Esophagus squamous epithelium (tissue), 5 donors: ENCODE measurements at places on chromosomes 2 and 18. TPM values are rescaled to one million over a fixed set of nuclear protein-coding genes. Genes with fewer than 3 reads are reported as not detected.

The IL1F10 gene
- not detected for total RNA-seq

The DYNC1I2 gene
- 89.6 TPM for total RNA-seq

The COL3A1 gene
- total RNA-seq, result 67.2 TPM

The CCL20 gene
- 13.5 TPM for total RNA-seq

The MYO1B gene
- 27.5 TPM for total RNA-seq

The NIFK gene
- total RNA-seq, result 79.2 TPM

The TPRKB gene
- 47.8 TPM for total RNA-seq

The RGPD4 gene
- not detected for total RNA-seq

DNA sequence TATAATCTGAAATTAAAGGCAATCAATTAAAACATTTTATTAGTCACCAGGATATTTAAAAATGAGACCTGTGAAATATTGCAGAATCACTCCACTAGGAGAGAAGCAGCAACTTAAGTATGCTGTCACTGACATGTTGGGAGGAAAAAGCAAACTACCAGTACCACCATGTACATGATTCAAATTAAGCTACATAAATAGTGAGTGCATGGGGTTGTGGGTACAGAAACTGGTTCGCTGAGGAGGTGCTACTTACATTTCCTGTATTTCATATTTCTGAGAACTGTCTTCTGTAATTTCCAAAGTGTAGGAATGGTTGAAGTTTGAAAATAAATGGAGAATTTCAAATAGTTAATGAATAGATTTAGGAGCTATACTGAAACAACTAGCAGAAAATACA lies 7.9 kb upstream of the NR4A2 start:
- H3K4me3 ChIP-seq, result no peak overlapping the region
- H3K27me3 ChIP-seq, result no peaks in the 10 kb centered on the region
- H3K27ac ChIP-seq, result peak overlapping the region; percentile 100
- H3K4me1 ChIP-seq, result peaks cover 16% of the 10 kb centered on the region
- no peak for DNase-seq
- no peaks in the 10 kb centered on the region for H3K36me3 ChIP-seq

- DNase-seq, result no peak
- H3K4me1 ChIP-seq, result peaks cover 18% of the 10 kb centered on the region
- H3K4me3 ChIP-seq, result no peak overlapping the region
- H3K27ac ChIP-seq, result no peak overlapping the region
Observed at GRCh38 chr2:27214941-27215340, 2.2 kb upstream of the CAD start.

- no peak for DNase-seq
- no peaks in the 10 kb centered on the region for H3K36me3 ChIP-seq
- H3K27me3 ChIP-seq, result no peaks in the 10 kb centered on the region
- H3K27ac ChIP-seq, result no peak overlapping the region
- peaks cover 32% of the 10 kb centered on the region for H3K4me1 ChIP-seq
Observed at GRCh38 chr2:109349503-109350465, 220.8 kb downstream of the SH3RF3 start.

GRCh38 chr2:28276076-28276618 lies 116.5 kb upstream of the FOSL2 start:
- peak overlapping the region; percentile 92 for H3K27ac ChIP-seq
- H3K4me1 ChIP-seq, result peaks cover 22% of the 10 kb centered on the region
- no peaks in the 10 kb centered on the region for H3K36me3 ChIP-seq
- DNase-seq, result no peak
- no peak overlapping the region for H3K4me3 ChIP-seq

- no peak overlapping the region for H3K4me3 ChIP-seq
- H3K4me1 ChIP-seq, result peaks cover 94% of the 10 kb centered on the region
- no peaks in the 10 kb centered on the region for H3K27me3 ChIP-seq
- no peaks in the 10 kb centered on the region for H3K36me3 ChIP-seq
Observed at GRCh38 chr18:79942211-79942610, 9.2 kb downstream of the SLC66A2 start.

DNA sequence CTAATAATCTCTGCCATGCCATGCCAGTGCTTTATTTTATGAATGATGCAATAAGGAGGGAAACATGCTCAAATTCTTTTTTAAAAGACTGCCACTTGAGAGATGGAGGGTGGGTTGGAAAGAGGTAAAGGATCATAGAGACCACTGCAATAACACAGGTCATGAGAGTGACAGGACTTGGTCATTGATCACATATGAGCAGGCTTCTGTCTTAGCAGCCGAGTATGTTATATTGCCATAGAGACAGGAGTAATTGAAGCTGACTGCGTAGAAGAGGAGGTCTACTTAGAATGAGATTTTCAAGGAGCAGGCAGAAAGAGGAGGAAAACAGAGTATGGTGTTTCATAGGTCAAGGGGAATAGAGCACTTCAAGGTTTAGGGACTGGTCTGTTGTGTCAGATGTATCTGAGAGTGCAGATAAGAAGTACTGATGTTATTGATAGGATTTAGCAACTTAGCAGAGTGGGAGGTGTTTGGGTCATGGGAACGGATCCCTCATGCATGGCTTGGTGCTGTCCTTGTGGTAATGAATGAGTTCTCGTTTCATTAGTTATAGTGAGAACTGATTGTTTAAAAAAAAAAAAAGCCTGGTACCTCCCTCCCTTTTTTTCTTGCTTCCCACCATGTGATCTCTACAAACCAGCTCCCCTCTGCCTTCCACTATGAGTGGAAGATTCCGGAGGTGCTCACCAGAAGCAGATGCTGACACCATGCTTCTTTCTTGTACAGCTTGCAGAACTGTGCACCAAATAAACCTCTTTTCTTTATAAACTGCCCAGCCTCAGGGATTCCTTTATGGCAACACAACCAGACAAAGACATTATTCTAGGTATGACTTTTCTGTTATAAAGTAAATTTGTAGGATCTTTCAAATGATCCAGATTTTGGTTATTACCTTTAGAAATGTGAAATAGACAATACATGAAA lies 32.8 kb downstream of the UGP2 start:
- no peak overlapping the region for H3K27ac ChIP-seq
- H3K4me3 ChIP-seq, result no peak overlapping the region
- no peaks in the 10 kb centered on the region for H3K27me3 ChIP-seq
- no peaks in the 10 kb centered on the region for H3K36me3 ChIP-seq
- no peak for DNase-seq

DNA sequence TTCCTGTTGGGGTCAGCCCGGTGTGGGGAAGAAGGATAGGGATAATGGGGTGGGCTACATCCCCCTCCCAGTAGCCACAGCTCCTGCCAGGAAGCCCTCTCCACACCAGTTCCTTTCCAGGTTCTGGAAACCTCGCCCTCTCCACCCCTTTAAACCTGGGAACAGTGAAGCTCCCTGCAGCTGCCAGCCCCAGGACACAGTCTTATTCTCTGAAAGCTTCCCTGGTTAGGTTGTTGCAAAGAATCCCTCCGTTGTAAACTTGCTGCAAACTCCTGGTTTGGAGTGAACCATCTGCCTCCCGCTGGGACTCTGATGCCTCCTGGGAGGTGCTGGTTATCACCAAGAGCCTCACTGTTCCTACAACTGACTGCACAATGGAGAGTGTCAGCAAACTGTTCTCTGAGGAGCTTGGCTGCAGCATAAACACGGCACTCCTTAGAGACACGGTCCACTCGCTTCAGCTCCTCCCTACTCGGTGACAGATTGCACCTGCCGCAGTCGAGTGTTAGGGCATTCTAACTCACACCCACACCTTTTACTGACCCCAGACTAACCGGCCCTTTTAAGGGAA lies 261.8 kb upstream of the RAB6C start:
- no peaks in the 10 kb centered on the region for H3K4me1 ChIP-seq
- no peak overlapping the region for H3K4me3 ChIP-seq
- no peak for DNase-seq
- H3K27me3 ChIP-seq, result no peaks in the 10 kb centered on the region

- H3K27me3 ChIP-seq, result no peaks in the 10 kb centered on the region
- H3K27ac ChIP-seq, result no peak overlapping the region
- no peak overlapping the region for H3K4me3 ChIP-seq
- H3K4me1 ChIP-seq, result peaks cover 7% of the 10 kb centered on the region
- DNase-seq, result no peak
Observed at GRCh38 chr18:21762181-21762772, 21.7 kb downstream of the MIB1 start.

DNA sequence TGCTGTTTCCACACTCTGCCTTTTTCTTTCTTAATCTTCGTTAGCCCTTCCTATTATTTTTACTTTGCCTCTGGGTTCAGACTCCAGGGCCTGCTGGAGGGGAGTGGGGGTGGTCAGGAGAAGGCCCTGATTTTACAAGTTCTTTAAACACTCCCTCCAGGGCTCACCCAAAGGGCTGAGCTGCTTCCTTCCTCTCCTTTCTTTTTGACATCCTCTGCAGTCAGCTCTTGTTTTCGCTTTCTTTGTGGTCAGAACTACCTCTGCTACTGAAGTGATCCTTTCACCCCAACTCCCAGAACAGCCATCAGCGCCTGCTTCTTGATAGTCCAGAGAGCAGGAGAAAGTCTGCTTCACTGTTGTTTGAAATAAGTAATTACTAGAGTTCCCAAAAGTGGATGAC lies 925.7 kb downstream of the EPHA4 start:
- no peaks in the 10 kb centered on the region for H3K4me1 ChIP-seq
- no peak overlapping the region for H3K4me3 ChIP-seq
- no peak for DNase-seq

GRCh38 chr2:30662268-30663131 lies 144.7 kb downstream of the CAPN13 start:
- peaks cover 2% of the 10 kb centered on the region for H3K4me1 ChIP-seq
- H3K27me3 ChIP-seq, result no peaks in the 10 kb centered on the region
- no peaks in the 10 kb centered on the region for H3K36me3 ChIP-seq

- no peaks in the 10 kb centered on the region for H3K27me3 ChIP-seq
- H3K4me3 ChIP-seq, result no peak overlapping the region
- no peak overlapping the region for H3K27ac ChIP-seq
- DNase-seq, result no peak
- no peaks in the 10 kb centered on the region for H3K36me3 ChIP-seq
Observed at GRCh38 chr2:68757081-68757480, 22.5 kb downstream of the ARHGAP25 start.

- H3K4me3 ChIP-seq, result no peak overlapping the region
- H3K27ac ChIP-seq, result no peak overlapping the region
- no peaks in the 10 kb centered on the region for H3K4me1 ChIP-seq
- H3K36me3 ChIP-seq, result no peaks in the 10 kb centered on the region
- DNase-seq, result no peak
Observed at GRCh38 chr18:41459656-41460055, 495.4 kb upstream of the PIK3C3 start.

DNA sequence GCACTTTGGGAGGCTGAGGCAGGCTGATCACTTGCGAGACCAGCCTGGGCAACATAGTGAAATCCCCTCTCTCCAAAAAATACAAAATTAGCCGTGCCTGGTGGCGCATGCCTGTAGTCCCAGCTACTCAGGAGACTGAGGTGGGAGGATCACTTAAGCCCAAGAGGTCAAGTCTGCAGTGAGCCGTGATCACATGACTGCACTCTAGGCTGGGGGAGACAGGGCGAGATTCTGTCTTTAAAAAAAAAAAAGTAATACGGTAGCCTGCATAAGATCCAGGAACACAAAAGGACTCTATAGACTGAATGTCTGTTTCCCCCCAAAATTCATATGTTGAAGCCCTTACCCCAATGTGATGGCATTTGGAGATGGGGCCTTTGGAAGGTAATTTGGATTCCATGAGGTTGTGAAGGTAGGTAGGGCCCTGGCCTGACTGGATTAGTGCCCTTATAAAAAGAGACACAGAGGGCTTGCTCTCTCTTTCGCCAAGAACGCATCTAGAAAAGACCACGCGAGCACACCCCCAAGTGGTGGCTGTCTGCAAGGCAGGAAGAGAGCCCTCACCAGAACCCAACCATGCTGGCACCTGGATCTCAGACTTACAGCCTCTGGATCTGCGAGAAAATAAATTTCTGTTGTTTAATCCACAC lies 17.0 kb downstream of the MBOAT2 start:
- DNase-seq, result no peak
- H3K4me3 ChIP-seq, result no peak overlapping the region
- H3K36me3 ChIP-seq, result no peaks in the 10 kb centered on the region
- no peak overlapping the region for H3K27ac ChIP-seq

DNA sequence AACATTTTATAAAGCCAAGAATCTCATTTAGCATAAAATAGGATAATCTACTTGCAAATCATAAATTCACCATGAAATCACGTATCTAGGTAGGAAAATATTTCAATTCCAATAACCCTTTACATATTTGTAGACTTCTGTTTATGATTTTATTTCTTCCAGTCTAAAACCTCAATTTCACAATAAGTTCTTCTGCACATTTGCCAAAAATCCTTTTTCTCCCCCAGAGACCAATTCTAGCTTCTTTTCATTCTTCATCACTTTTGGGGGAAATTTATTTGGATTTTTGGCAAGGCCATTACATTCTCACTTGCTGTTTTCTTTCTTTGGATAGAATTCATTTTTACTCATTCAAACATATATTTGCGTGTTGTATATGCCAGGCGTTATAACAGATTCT lies 86.8 kb downstream of the SPRED2 start:
- no peaks in the 10 kb centered on the region for H3K36me3 ChIP-seq
- H3K4me3 ChIP-seq, result no peak overlapping the region
- H3K4me1 ChIP-seq, result peaks cover 7% of the 10 kb centered on the region
- no peaks in the 10 kb centered on the region for H3K27me3 ChIP-seq

DNA sequence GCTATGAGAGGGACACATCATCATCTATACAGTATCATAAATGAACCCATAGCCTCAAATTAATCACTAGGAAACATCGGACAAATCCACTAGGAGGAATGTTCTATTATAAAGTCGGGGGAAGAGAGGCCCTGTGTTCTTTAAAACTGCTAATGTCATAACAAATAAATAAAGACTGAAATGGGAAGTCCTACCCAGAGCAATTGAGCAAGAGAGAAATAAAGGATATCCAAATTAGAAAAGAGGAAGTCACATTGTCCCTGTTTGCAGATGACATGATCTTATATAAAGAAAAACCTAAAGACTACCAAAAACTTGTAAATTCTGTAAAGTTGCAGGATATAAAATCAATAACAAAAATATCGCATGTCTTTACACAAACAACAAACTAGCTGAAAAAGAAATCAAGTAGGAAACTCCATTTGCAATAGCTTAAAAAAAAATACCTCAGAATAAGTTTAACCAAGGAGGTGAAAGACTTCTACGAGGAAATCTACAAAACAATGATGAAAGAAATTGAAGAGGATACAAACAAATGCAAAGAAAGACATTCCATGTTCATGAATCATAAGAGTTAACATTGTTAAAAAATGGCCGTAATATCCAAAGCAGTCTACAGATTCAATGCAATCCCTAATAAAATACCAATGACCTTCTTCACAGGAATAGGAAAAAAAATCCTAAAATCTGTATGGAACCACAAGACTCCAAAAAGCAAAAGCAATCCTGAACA lies 30.6 kb downstream of the RTN4 start:
- H3K4me1 ChIP-seq, result peaks cover 18% of the 10 kb centered on the region
- no peak for DNase-seq
- peak overlapping the region; percentile 41 for H3K27ac ChIP-seq
- H3K36me3 ChIP-seq, result peaks cover 15% of the 10 kb centered on the region

DNA sequence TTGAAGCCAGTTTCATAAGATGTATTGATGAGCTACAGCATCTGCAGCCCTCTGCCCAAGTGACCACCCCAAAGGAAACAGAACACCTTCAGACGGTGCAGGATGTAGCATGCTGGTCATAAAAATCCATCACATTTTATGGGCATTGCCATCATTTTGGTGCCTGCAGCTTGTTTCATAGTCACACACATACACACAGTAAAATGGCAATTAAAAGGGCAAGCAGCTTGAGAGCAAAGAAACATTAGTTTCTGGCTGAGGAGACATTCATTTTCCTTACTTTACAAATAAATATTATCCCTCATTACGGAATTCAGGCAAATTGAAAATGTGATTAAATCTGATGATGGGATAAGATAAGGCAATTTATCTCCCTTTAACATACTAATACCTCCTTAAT lies 13.4 kb downstream of the MYO5B start:
- H3K27me3 ChIP-seq, result no peaks in the 10 kb centered on the region
- no peak overlapping the region for H3K4me3 ChIP-seq
- H3K36me3 ChIP-seq, result no peaks in the 10 kb centered on the region
- DNase-seq, result no peak

- no peaks in the 10 kb centered on the region for H3K27me3 ChIP-seq
- H3K4me3 ChIP-seq, result no peak overlapping the region
- H3K27ac ChIP-seq, result peak overlapping the region; percentile 54
- H3K36me3 ChIP-seq, result no peaks in the 10 kb centered on the region
- DNase-seq, result no peak
Observed at GRCh38 chr2:168157926-168158325, 89.5 kb downstream of the STK39 start.
